AG08395 (cell line): ENCODE measurements at places on chromosomes 6 and 20.

GRCh38 chr6:142470421-142470820, 168.6 kb downstream of the ADGRG6 start:
- no peak for DNase-seq

- DNase-seq = peak; percentile 24
These were observed 274.8 kb downstream of the LRFN2 start for GRCh38 chr6:40312213-40313015.

DNA sequence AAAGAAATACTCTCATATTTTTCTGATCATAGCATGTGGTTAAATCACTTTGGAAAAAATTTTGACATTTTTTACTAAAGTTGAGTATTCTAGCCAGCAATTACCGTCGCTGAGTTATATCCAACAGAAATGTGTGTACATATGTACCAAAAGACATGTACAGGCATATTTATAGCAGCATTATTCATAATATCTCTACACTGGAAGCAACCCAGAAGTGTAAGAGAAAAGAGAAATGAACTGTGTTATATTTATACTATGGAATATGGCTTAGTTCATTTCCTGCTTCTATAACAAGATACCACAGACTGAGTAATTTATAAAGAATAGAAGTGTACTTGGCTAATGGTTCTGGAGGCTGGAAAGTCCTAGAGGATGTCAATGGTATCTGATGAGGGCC, 474.0 kb upstream of the GJE1 start:
- DNase-seq = no peak

GRCh38 chr20:53195876-53196610, 223.9 kb downstream of the TSHZ2 start:
- peak; percentile 22 for DNase-seq

DNA sequence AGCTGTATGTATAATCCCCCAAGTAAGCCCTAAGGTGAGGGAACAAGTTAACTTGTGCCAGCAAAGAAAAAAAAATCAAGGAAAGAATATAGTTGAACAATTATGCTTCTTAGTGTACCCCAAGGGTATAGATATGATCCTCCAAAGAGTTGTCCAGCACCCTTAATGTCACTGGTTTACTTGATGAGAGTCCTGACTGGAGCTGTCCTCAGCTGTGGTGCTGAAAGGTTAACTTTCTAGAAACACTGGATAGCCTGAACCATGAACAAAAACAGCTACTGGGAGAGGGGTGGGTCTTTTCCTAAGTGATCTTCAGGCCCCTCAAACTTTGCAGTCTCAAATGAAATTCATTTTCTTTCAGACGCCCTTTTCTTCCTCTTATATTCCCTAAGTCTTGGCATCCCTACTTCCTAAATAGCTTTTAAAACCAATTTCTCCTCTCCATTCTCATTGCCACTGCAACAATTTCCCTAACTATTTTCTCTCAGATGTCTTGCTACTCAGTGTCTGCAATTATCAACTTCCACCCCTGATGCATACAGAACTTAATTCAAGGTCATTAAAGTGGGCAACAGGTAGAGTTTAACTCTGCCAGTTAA, 83.5 kb upstream of the PROKR2 start:
- DNase-seq = no peak
